Activated T-cell treated with anti-CD3 and anti-CD28 coated beads, Interleukin-2, amount 50 U/mL, for 1 hour (primary cell): ENCODE measurements at places on chromosomes 5 and 9.

DNA sequence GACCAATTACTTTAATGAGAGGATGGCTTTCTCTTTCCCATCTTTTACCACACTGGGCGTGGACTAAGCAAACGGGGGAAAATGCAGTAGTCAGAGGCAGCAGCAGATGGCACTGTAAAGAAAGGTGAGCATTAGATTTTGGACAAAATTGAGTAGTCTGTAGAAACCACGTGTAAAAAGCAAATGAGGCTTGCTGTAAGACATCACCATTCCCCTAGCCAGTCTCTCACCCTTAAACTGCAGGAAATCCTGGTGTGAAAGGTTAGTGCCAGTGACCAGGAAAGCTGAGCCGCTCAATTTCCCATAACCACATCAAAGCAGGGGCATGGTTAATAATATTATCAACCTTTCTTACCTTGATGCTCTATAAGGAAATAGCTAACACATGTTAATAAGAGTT, 31.8 kb downstream of the SPATA31C2 start:
- DNase-seq, result no peak

- no peak for DNase-seq
Measured at GRCh38 chr5:78103232-78103918, 191.1 kb downstream of the AP3B1 start.

GRCh38 chr9:113909421-113909820, 33.3 kb downstream of the ZNF618 start:
- no peak for DNase-seq

- no peak for DNase-seq
Measured at GRCh38 chr5:124157320-124157719, 589.1 kb downstream of the ZNF608 start.

GRCh38 chr5:112869948-112870347, 8.9 kb downstream of the SRP19 start:
- no peak for DNase-seq

- no peak for DNase-seq
Measured at GRCh38 chr5:53997736-53998627, 312.4 kb downstream of the ARL15 start.

- no peak for DNase-seq
Measured at GRCh38 chr5:112914584-112914983, 7.4 kb downstream of the REEP5 start.

- no peak for DNase-seq
Measured at GRCh38 chr5:92562065-92562464, 1019.0 kb downstream of the NR2F1-AS1 start.

- DNase-seq, result no peak
Measured at GRCh38 chr5:158487664-158488063, 612.1 kb downstream of the EBF1 start.

DNA sequence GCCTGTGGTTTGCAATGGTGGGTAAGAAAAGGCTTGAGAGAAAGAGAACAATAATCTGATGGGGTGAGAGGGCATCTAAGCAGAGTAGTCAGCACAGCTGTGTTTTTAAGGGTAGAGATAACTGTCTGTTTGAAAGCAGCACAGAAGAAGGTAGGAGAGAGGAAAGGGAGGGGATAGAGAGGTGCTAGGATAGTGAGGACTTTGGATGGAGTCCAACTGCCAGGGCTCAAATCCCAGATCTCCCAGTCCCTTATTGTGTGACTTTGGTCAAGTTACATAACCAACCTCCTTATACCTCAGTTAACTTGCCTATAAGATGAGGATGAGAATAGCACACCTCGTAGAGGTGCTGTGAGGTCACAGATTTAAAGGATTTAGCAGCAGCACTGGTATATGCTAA, 55.6 kb downstream of the GPR21 start:
- no peak for DNase-seq

- DNase-seq, result no peak
Measured at GRCh38 chr9:90843525-90843924, 41.9 kb downstream of the SYK start.

GRCh38 chr9:127166651-127167524, 44.5 kb upstream of the ANGPTL2 start:
- DNase-seq, result no peak

DNA sequence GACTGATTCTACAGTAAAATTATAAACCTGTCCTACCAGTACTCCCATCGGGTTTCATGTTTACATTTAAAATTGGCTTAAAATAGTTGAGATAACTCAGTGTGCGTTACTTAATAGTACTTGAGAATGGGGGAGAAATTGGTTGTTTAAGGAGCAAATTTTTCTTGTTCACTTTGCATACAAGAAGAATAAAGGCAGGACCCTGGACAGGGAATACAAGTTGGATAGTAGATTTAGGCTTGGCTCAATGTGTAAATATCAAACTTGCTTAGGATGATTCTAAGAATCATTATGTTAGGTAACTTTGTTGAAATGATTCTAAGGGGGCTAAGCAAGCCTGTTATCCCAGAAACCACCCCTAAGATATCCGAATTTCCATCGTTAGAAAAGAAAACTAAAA, 448.4 kb upstream of the TLE4 start:
- DNase-seq, result no peak

- no peak for DNase-seq
Measured at GRCh38 chr9:93267091-93267541, 83.2 kb downstream of the WNK2 start.
